Islet precursor cell (in vitro differentiated cells): ENCODE measurements at places on chromosomes 6 and 20.
A peak's percentile ranks its signal among the peaks of the same experiment; 100 is the strongest.

DNA sequence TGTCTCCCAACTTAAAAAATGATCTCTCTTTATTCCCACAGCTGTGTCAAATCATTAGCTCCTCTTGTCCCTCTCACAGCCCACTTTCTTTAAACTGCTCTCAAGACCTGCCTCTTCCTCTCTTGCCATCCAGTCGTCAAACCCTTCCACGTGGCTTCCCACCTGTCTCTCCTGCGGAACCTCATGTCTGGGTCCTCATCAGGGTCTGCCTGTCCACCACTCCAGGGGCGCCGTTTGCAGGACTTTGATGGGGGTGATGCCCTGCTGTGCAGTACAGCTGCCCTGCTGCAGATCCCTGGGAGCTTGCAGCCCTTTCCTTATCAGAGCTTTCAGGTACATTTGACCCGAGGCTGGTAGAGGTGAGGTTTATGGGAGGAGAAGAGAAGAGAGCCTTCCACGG is 114.8 kb downstream of the DHX35 start:
- DNase-seq = no peak

DNA sequence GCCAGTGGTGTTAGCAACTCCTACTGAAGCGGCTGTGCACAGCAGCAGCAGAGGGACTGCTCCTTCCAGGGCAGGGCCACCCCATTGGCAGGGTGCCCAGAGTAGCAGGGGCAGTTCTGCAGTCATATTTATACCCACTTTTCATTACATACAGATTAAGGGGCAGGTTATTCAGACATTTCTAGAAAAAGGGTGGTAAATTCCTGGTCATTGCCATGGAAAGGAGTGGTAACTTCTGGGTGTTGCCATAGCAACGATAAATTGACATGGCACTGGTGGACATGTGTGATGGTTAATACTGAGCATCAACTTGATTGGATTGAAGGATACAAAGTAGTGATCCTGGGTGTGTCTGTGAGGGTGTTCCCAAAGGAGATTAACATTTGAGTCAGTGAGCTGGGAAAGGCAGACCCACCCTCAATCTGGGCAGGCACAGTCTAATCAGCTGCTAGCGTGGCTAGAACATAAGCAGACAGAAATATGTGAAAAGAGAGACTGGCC is 45.0 kb downstream of the IYD start:
- no peak for DNase-seq

GRCh38 chr6:35441205-35441604 is 10.9 kb upstream of the FANCE start:
- peak; percentile 66 for DNase-seq

DNA sequence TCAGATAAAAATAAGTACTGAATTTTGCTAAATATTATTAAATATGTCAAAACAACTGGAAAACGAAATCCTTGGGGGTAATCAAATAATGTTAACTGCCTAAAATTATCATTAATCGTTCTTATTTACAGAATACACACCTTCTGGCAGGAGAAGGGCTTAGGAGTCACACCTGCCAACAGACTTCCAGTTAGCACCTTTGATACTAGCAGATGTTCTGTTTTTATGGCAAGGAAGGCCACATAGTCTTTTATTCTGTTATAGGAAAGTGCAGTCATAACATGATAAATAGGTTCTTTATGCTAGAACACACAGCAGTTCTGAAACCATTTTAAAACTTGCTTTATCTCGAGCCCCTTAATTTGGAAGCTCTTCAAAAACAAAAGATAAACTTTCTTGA is 464.1 kb downstream of the UTRN start:
- no peak for DNase-seq

GRCh38 chr6:15109338-15110090 is 136.4 kb upstream of the JARID2 start:
- no peak for DNase-seq

DNA sequence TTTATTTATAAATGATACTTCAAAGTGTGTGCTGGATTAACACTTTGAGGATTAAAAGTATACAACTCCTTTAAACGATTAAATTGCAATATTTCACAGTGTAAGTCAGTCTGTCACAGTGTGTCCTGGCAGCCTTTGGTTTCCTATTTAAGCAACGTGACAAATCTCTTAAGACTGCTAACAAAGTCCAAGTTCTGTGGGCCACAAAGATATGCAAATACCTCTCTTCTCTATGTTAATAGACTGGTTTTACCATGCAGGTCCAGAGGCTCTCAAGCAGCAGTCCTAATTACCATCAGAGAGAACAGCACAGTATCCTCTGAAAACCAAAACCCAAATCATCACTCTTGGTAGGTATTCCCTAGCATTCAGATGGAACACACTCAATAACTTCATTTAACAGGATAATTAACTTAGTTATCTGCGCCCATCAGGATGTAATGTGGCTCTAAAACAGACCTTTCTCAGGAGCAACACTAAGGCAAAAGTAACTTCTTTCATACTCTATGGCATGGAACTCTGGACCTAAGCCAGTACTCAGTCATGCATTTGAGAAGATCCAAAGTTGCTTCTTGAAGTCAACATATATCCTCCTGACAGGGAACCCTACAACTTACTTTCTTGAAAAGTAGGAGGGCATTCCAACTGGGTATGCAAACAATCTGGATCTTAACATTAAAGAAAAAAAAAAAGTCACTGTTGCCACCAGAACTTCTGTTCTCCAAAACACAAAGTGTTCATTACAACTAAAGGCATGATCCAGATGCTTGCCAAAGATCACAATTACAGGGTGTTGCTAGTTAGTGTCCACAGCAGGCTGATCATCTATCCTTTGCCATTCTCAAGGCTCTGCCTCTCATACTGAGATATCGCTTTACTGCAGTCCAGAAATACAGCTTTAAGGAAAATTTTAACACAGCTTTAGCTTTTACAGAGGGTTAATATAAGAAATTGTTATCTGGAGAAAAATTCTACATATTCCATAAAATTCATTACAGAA is 53.2 kb downstream of the MAN1A1 start:
- no peak for DNase-seq

DNA sequence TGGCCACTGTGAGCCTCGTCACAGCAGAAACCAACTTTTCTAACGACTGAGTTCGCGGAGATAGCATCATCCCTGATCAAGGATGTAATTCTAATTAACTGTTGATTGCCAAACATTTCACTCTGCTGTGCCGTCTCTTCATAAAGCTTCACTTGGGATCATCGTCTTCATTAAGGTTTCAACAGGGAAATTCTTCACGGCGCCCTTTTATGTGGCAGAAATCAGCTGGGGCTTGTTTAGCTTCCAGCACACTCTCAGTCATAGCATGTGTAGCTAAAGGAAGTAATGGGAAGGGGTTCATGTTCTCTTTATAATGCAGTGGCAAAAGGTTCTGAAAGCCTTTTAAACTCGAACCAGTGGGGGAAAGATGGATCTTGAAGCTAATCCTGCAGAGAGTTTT is 8.9 kb upstream of the ADRM1 start:
- no peak for DNase-seq

DNA sequence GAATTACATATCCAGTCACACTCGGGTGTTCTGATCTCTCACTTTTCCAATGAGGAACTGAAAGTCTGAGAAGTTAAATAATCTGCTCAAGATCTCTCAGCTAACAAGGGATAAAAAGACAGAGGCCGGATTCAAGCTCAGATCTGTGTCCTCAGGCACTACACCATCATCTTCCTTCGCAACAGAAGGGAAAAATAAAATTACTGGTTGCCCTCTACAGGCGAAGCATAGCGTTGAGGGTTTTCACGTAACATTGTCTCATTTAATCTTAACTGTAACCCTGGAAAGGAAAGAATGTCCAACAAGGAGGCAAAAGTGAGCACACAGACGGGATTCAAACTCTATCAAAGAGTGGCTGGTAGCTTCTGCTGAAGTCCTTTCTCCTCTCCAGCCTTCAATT is 67.8 kb upstream of the ANKEF1 start:
- DNase-seq = no peak

DNA sequence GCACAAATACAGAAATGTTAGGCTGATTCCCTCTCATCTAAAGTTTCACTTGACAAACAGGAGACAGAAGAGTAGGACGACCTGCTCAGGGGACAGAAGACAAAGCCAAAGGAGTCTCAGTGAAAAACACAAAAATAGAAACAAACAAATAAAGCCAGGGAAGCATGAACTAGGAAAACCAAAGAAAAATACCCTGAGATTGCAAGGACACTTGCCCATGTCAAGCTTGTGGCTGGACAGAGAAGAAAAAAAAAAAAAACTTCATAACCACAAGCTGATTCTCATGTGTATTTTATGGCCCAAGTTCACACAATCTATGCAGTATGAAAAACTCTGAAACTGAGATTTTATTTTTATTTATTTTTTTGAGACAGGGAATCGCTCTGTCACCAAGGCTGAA is 85.6 kb upstream of the BEND6 start:
- DNase-seq = no peak

DNA sequence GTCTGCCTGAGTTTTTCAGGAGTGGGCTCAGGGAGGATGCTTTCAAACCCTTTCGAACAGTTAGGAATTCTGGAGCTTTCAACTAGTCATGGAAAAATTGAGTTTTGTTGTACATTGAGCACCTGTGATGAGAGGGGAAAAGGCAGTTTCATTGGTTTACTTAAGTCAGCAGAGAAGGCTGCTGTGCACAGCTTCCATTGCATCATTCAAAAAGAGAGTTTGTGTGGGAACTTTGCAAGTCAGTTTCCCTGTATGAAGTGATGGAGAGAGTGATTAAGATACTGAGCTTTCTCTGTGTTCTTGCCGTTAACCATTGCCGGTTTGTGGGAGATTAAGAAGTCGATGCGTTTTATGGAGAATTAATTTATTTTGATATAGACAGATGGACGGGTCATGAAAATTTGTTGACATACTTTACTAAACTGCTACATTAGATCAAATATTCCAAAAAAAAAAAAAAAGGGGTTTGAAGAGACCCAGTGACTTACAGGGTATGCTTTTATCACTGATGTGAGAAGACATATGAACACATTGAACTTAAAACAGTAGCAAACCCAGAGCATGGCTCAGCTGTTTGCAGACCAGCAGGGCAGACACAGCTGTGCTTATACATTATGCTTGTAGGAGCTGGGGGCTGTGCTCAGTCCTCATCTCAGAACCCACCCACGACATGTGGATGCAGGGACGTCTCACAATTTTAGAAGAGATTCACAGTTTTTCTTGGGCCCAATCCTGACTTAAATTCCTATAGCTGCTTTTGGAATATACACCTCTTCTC is 234.1 kb downstream of the SOX4 start:
- DNase-seq = no peak

DNA sequence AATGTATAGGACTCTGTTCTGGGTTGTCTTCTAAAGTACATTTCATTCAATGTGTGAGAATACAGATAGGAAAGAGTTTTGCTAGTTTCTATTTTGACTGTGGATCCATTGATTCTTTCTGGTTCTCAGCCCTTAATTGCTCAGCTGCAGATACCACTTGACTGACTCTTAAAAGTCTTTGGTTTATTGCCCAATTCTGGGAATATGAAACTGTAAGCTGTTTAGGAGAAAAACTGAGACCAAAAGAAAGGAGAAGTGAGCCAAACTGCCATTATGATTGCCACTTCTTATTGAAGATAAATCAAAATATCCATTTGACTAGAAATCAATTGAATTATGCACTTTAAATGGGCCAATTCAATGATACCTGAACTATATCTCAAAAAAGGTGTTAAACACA is 211.4 kb downstream of the ESR1 start:
- DNase-seq = no peak

GRCh38 chr20:63381781-63382431 is 20.8 kb upstream of the CHRNA4 start:
- DNase-seq = no peak

- no peak for DNase-seq
Observed at GRCh38 chr6:45956663-45957062, 59.0 kb downstream of the CLIC5 start.

DNA sequence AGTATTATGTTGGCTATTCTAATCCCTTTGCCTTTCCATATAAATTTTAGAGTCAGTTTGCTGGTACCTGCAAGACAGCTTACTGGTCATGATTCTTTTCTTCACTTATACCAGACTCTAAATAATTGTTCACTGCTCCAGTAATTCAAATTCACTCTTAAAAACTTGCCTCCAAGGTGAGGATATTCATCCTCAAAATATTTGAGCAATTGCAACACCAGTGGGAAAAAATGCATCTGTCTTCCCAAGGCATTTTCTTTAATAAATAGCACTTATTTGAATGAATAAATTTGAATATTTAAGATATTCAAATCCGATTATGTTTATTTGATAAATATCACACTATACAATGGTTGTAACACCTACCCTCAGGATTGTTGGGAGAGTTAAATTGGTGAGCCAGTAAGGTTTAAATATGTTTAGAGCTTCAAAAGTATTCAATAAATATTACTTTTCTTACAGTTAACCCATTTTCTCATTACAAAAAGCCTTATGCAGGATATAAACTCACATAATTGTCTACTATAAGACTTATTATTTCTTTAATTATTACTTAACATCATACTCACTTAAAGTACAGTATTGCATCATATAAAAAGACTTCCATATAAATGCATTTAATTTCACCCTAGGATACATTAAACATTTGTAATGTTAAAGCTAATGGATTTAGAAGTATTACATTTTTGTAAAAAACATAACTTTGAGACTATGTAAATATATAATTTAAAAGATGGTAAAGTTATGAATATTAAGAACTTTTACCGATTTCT is 285.6 kb downstream of the SAMD5 start:
- no peak for DNase-seq

DNA sequence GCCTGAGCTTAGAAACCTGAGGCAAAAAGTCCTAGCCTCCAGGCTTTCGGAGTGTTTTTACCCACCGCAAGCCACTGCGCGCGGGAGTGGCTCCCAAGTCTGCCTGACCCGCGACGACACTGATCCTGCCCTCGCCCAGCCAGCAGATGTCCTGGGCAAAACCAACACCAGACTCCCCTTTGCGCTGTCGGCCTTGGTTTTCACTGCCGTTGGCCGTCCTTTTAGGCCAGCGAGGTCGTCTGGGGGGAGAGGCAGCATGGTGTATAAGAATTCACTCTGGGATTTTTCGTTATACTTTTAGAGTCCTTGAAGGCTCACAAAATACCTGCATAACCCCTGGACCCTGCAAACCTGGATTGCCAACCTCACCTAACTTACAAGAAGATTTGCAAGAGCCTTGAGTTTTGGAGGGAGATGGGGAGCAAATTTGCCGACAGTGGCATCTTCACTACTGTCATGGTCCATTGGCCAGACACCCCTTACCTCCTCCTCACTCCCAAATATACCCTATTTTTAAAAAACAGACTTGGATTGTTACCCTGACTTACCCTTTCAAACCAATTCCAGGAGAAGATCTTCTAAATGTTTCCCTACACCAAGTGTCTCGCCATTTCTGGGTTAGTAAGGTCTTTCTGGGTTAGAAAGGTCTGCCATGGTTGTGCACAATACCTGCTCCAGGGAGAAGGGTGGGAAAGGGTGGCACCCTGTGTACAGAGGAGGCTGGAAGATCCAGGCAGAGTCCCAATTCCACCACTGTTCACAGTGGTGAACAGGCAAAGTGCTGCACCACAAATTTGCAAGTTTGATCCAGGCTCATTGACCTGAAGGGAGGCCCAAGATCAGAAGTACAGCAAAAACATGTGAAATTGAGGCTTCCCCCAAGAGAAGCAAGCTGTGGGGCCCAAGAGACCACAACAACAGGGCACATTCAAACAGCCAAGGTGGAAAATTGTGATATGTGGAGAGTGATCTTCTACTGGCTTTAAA is 4.4 kb downstream of the FOXA2 start:
- DNase-seq = no peak

- DNase-seq = no peak
Observed at GRCh38 chr6:165729307-165729936, 66.4 kb upstream of the PDE10A start.
